ENCODE measurements at places on chromosomes 5 and 9.

DNA sequence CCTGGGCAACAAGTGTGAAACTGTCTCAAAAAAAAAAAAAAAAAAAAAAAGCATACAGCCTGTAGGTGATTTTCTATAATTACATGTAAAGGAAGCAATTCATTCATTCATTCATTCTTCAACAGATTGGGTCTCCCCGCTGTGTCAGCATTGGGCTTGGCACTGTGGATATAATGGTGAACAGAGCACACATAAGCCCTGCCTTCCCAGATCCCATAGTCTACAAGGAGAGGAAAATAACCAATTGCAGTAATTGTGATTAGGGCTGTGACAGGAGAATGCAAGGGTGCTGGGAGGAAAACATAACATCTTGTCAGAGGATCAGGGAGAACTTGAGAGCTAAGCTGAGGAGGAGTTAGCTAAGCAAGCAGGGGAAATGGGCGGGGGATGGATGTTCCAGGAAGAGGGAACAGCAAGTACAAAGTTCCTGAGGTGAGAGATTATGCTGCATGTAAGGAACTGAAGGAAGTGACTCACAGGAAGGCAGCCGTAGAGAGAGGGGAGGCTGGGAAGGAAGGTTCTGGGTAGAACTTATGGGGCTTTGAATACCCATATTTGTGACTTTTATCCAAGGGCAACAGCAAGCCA lies 24.0 kb upstream of the KLF9 start:
- no peak for DNase-seq

- no peak for DNase-seq
Observed at GRCh38 chr5:32542216-32543059, 42.9 kb upstream of the SUB1 start.

DNA sequence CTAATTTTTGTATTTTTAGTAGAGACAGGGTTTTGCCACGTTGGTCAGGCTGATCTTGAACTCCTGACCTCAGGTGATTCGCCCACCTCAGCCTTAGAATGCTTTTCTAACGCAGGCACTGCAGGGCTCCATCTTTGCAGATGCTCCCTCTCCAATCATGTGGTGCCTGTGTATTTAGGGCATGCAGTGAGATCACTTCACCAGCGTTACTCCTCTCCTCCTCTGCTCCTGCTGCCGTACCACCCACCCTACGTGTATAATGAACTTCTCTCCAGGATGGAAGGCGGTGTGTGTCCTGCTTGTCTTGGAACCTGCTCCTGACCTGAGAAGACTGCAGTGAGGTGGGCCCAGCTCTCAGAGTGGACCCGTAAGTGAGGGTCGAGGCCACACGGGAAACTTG lies 13.6 kb upstream of the CFAP157 start:
- DNase-seq: no peak

DNA sequence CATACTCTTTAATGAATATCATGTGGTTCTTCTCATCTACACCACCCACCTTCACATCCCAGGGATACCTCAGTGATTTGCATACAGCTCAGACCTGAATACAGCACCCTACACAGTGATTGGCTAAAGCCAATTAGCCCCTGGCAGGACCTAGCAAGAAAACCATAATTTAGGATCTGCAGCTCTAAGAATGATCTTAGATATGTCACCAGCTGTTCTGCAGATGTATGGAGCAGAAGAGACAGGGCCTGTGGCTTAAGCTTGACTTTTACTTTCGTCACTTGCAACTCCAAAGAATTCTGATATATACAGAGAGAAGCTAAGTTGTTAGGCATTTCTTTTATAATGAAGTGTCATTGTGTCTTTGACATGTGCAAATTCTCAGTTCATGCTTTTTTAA lies 483.2 kb upstream of the C9orf72 start:
- DNase-seq: no peak

DNA sequence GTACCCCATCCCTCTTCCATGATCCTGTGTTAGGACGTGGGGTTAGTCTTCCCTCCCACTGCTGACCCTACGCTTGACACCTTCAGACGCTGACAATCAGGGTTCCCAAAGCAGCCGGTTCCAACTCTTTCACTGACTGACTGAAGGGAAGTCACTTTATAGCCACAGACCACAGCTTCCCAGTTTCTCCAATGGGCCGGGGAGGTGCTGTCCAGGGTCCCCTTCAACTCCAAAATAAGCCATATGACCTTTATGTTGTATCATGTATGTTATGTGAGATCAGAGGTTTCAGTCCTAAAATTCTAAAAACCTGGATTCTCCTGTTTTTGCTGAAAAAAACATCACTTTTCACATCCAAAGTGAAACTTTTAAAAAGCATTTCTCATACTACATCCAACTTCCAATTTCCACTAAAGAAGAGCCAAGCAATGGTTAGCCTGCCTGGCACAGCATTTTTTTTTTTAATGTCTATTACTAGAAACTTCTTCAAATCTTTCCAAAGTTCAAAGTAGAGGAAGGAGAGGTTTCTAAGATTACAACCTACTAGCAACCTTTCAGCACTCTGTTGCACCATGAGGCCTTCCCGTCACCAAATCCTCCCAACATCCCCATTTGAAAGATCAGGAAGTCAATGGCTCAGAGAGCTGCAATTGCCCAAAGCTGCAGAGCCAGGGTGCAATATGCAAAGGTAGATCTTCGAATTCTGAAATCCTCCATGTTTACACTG lies 5.2 kb downstream of the EPB41L4B start:
- no peak for DNase-seq

GRCh38 chr9:134922932-134923240 lies 5.2 kb upstream of the FCN1 start:
- no peak for DNase-seq

DNA sequence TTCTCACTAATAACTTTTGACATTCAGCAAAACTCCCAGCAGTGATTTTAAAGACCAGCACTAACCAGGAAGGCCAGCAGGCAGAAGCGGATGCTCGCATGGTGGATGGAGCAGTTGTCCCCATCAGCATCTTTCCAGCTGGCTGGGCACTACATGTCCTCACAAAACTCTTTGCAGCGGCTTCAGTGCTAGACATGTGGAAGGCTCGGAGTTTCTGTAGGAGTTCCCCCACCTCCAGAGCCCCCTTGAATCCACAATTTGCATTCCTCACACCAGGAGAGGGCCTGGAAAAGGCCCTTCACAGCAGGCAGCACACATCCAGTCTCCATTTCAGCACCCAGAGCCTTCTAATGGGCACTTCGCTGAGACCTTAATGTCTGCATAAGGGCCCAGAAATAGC lies 85.6 kb downstream of the APTX start:
- DNase-seq: no peak

GRCh38 chr9:78213712-78214111 lies 22.2 kb upstream of the CEP78 start:
- DNase-seq: no peak

DNA sequence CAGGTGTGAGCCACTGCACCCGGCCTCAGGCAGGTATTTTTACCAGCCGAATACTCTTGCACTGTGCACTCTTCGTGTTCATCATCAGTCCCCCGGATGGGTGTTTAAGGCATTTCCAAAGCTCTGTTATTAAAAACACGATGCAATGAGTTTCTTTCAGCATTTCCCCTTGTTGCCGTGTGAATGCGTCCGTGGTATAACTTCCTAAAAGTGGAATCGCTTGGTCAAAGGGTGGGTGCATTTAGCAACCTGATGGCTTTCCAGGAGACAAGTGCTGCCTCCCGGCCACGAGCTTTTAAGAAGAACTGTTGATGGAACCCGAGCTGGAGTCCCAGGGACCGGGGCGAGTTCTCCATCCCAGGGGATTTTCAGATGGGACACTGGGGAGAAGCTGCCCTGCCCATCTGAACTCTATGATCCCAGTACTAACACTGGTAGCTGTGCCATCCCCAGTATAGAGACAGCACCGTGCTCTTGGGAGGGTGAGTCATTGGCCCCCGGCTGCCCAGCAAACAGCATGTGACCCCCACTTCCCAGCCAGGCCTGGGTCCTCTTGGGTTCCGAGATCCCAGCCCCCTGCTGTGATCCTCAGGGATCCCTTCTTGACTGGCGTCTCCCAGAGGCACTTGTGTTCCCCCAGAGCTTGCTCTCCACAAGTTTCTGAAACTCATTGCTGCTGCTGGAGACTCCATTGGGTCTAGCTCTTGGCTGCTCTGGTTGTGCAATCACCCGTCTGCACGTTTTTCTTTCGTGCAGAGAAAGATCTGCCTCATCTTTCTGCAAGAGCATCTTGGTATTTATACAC lies 169.5 kb upstream of the IER5L start:
- DNase-seq: no peak

- DNase-seq: no peak
Observed at GRCh38 chr5:95871146-95871806, 48.8 kb upstream of the GLRX start.

- no peak for DNase-seq
Observed at GRCh38 chr5:42392917-42393316, 30.3 kb upstream of the GHR start.

DNA sequence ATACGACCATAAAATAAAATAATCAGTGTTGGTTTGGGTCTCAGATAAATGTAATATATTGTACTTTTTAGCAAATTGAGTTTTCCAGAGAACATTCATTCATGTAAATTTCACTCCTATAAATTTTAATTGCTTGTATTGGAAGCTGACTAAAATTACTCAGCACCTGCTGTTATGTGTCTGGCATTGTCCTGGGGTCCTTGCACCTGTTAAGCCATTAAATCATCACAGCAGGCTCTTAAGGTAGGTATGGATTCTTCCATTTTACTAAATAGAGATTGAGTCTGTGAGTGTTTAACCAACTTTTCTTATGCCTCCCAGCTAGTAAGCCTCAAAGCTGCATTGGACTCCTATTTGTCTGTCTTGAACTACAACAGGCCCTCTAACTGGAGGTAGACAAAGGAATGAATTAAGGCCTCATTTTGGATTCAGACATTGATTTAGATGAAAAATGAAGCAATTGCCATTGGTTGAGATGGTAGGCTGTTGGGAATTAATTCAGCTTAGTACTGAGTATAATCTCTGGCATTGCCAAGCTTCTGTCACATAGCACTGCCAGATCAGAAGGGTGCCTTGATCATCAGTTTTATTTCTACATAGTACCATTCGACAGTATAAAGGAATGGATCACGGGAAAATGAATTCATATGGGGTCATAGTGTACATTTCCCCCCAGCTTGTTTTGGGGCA lies 78.9 kb downstream of the PARP8 start:
- DNase-seq: no peak

DNA sequence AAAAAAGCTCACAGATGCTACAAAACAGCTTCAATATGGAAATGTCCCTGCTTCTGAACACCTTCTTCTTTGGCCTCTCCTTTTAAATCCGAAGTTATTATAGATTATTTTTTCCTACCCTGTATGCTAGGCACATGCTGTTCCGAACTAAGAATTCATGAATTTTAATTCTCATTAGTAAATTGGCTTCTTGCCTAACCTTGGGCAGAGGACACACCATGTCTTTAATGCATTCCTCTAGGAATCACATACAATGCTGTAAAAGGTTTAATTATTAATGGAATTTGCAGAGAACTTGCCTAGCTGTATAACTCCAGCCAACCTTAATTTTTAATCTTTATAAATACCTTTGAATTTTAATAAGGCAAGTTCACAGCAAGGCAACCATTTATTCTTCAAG lies 234.4 kb downstream of the NTRK2 start:
- no peak for DNase-seq

DNA sequence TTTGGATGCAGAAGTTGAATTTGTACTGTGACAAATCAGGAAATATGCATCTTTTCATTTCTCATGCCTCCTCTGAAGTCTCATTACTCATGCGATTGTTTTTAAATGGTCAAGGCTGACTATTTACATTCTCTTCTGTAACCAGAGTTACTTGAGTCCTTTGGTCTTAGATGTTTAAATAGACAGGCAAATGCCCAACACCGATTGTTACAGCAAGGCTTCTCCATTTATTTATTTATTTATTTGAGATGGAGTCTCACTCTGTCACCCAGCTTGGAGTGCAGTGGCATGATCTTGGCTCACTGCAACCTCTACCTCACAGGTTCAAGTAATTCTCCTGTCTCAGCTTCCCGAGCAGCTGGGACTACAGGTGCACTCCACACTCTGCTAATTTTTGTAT lies 72.7 kb upstream of the SLC28A3 start:
- DNase-seq: no peak

DNA sequence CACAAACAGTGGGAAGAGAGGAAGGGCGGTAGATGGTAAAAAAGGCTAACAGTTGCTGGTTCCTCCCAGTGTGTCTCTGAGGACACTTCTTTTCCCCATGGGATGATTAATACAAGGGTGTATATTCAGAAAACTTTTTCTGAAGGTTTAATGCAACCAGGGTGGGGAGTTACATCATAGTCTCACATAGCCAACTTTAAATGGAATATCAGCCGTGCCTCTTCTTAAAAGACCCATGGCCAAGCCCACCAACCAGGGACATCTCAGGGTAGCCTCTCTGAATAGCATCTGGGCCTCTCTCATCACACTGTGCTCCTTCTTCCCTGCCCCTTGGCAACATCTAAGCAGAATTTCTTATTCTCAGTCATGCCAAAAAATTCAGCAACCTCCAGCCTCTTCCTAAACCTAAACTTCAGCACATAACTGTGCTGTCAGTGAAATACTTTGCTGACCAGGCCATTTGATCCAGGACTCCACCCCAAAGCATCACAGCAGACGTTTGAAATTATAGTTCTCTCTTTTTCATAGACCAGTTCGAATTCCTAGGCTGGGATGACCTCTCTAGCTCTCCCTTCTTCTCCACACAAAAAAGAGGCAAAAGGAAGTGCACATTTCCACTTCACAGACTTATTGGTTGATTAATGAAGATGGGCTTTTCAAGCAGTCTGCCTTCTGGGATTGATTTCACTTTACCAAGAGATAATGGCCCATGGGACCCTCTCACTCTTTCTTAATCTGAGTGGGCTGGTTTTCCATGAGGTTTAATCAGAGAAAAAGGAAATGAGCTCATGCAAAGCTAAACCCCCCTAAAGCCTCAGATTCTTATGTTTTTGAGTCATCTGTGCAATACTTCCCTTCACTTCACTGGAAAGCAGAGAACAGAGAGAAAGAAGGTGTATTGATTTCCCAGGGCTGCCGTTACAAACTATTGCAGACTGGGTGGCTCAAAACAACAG lies 85.1 kb upstream of the RAI14 start:
- DNase-seq: no peak

DNA sequence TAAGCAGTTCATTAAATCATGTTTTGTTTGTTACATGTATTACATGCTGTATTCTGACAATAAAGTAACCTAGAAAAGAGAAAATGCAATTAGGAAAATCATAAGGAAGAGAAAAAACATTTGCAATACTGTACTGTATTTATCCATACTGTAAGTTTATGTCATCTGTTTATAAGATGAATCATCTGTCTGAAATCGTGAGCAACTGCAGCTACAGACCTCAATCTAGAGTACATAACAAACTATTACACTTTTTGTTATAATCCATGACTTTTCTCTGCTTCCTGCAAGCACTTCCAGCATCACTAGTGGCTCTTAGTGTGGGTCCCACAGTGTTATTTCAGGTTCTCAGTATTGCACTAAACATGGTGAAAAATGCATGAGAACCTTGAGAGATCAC lies 144.4 kb upstream of the NR4A3 start:
- no peak for DNase-seq

All from BE2C (cell line).